ENCODE measurements at places on chromosomes 16 and 17.

GRCh38 chr17:81814748-81815645 is 11.0 kb downstream of the GCGR start:
- no peak for ATAC-seq

DNA sequence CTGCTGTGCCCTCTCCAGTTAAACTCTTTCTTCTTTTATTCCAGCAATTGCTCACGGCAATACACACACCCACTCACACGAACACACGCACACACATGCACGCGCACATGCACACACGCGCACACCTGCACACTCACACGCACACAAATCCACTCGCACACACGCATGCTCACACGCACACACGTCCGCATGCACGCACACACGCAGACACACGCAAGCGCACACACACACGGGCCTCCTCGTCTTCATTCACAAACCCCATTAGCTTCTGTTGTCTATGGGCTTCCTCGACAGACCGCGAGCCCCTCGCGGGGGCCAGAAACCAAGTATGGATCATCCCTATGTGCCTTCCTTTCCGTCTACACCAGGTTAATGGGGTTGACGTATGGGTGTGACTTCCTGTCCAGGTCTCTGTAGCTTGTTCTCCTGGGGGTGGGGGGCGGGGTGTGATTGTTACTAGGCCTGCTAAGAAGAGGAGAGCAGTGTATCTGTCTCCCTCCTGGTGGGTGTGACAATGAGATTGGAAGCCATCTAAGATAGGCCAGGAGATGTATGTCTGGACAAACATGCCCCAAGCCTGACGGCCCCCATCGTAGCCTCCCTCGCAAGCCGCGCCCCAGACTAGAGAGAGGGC is 670 bp upstream of the CTF1 start:
- ATAC-seq: no peak

DNA sequence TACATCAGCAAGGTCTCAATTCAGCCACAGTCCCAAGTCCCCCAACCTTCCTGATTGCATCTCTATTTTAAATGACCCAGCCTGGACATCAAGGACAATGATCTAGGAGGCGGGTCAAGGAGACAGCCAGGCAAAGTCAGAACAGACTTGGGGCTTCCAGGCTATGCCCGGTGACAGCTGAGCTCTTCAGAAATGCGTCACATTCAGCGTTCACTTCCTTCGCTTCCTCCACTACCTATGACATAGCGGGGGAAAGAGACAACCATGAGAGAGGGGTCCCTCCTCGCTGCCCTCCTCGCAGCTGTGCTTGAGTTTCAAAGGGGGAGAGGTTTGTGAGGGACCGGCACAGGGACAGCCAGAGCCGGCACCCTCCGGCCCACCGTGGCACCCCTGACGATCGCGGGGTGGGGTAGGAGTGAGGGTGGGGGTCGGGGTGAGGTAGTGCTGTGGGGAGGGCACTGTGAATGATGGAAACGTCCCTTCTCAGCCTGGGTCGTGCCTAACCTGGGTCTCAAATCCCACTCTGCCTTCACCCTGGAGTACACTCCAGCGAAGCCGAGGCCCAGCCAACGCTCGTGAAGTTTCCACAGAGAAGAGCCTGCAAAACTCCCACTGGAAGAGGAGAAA is 12.3 kb upstream of the LGALS3BP start:
- no peak for ATAC-seq

GRCh38 chr17:46730679-46731078 is 87.8 kb downstream of the WNT3 start:
- no peak for ATAC-seq

DNA sequence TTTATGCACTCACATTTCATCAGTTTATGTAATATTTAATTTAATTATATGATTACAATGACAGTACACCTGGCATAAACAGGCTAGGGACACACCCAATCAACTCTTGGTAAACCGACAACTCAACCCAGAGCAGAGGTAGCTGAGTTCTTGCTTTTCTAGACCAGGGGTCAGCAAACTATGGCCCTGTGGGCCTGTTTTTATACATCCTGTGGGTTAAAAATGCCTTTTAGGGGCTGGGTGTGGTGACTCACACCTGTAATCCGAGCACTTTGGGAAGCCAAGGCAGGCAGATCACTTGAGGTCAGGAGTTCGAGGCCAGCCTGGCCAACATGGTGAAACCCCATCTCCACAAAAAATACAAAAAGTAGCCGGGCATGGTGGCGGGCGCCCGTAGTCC is 99.2 kb upstream of the TMEM97 start:
- ATAC-seq: no peak

GRCh38 chr17:7922845-7923628 is 6.6 kb downstream of the KCNAB3 start:
- peak; percentile 82 for ATAC-seq

DNA sequence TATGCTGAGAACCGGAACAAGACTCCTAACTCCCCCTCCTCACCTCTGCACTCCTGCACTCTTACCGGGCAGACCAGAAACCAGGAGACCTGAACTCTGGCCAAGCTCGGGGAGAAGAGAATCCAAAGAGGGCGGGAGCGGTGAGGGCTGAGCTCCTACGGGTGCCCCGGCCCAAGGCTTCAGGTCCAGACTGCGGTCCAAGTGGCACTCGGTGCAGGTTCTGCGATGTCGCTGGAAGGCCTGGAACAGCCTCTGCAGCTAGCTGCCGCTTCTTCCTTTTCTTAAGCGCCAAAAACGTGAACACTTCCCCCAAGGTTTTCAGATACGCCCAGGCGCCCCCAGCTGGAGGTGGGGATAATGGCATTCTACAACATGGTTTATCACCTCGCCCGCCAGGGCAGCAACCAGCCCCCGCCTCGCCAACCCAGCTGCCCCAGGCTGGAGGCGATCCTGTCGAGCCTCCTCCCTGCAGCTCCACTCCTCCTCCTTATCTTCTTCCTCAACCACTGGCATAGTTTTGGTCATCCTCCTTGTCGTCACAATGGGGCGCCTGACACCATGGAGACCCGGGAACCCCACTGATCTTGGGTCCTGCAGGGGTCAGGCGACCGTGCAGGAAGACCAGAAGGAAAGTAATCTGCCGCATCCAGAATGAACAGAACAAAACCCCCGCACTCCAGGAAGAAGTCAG is 1735.9 kb downstream of the TP53TG3F start:
- no peak for ATAC-seq

DNA sequence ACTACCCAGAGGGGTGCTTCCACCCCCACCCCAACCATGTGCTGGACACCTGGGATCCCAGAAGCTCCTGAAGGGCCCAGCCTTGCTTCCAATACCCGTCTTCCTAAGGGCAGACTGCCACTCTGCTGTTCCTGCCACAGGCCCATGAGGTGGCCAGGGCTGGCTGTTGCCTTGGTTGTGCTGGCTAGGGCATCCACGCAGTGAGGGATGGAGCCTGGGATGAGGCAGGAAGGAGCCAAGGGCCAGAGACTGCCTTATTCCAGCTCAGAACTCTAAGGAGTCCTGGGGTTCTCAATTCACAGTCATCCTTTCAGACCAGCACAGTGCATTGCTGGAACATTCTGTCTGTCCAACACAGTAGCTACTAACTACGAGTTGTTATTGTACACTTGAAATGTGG is 37.8 kb downstream of the BCO1 start:
- no peak for ATAC-seq

DNA sequence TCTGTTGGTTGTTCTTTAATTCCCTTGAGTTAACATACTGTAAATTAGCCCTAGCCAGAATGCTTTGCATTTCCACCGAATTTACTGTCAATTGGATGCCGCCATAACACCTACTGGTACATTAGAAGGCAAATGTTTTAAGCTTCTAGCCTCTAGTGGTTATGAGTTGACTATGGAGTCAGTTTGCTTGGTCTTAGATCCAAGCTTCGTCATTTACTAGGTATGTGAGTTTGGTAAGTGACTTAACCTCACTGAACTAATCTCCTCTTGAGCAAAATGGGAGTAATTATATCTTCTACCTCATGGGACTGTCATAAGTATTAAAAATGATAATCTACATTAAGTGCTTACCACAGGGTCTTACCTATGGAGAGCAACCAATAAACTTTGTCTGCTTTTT is 20.4 kb upstream of the CDH11 start:
- ATAC-seq: no peak

DNA sequence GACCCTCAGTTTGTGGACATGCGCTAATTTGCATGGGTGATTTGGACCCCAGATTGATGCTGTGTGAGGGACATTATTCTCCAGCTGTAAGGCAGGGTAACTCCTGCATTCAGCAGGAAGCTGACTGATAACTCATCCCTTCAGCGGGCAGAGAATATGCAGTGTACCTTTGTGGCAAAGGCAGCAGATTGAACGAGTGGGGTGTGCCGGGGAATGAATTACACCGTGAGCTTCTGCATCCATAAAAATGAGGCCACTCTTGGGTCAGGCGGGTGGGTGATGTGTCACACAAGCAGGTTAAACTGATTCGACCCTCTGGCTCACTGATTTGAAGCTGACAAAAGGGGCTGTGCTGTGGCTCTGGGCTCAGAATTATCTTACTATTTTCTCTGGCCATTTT is 128.9 kb upstream of the PMFBP1 start:
- no peak for ATAC-seq

- no peak for ATAC-seq
Observed at GRCh38 chr17:28975646-28976045, 24.3 kb upstream of the PHF12 start.

DNA sequence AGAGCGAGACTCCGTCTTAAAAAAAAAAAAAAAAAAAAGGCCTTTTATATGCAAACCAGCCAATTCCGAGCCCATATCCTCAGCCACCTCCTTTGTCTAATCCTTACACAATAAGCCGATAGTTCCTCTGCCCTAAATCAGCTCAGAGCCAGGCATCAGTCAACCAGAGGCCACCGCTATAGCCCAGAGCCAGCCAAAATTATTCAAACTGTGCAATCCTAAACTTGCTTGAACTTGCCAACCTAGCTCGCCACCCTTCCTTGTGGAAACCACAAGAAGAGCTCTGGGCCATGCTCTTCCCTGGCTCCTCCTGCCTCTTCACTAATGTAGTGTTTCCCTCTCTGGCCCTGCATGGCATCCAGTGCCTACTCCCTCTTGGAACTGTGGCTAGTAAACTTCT is 17.7 kb downstream of the ITGAL start:
- no peak for ATAC-seq

- ATAC-seq: no peak
Observed at GRCh38 chr17:37674511-37674910, 31.3 kb upstream of the DDX52 start.

DNA sequence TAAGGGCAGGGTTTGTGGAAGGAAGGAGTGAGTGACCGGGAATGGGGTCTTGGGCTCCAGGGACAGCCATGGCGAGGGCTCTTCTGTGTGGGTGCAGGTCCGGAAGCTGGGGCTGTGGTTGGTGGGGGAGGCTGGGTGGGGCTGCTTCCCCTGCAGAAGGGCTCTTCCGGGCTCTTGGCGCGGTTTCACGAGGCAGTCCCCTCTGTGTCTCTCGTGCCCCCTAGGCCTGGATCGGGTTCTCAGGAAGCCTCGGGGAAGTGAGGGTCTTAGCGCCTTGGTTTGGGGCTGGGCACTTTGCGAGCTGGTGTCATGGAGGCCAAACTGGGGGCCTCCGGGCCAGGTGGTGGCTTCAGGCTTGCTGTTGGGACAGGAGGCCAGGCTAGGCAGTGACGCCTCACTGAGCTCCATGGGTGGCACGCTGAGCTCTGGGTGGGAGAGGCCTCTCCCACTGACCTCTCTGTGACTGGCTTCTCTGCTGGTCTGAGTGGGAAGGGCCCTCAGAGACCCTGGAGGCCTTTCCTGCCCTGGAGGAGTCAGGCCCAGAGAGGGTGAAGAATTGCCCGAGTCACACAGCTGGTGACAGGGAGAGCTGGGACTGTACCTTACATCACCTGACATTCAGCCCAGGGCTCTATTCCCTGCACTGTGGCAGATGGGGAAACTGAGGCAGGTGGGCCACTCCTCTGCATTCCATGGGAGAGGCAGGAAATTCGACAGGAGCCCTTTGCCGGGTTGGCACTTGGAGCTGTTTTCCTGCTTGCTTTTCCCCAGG is 8.2 kb downstream of the ADCY7 start:
- peak; percentile 76 for ATAC-seq

DNA sequence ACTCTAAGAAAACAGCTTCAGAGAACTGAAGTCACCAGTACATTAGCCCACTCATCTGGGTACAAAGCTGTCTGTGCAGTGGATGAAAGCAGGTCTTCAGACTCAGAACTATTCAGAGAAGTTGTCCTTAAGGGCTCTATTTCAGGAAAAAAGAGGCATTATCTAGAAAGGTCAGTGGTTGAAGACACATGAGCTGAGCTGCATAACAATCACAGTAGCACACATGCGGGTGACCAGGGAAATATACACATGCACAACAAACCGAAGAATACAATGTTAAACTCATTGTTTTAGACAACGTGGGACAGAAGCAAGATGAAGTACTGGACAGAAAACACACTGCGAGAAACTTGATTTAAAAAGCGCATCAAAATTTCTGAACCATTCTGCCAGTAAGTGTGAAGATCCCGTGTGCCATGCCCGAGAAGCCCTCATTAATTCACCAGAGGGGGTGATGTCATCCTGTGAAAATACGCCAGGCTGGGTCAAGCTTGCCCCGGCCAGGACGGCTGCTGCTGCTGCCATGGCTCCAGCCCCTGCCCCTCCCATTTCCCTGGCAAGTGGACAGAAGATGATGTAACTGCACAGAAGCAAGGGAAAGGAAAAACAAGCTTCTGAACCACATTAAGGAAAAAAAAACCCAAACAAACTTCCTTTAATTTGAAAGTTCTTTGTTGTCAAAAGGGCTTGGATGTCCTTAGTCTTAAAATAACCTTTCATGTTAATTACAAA is 10.1 kb downstream of the DYNC1LI2 start:
- ATAC-seq: no peak

GRCh38 chr17:40063187-40063771 is 514 bp downstream of the THRA start:
- peak; percentile 58 for ATAC-seq

DNA sequence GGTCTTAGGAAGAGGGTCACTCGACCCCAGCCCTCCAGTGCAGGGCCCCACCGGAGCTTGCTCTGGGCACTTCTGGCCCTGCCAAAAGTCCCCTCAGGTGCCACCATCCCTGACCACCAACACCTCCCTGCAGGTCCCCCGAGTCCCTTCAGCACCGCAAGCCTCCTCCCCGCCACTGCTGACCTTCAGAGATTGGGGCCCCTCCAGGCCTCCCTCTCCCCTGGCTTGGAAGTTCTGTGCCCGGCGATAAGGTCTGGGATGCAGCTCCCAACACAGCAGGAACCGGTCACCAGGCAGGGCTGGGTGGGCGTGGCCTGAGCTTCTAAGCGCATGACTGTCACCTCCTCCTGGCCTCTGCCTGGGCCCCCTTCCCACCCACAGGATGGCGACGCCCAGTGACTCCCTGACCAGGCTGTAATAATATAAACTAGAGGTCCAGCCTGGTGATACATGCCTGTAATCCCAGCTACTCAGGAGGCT is 11.2 kb downstream of the PIEZO1 start:
- no peak for ATAC-seq

DNA sequence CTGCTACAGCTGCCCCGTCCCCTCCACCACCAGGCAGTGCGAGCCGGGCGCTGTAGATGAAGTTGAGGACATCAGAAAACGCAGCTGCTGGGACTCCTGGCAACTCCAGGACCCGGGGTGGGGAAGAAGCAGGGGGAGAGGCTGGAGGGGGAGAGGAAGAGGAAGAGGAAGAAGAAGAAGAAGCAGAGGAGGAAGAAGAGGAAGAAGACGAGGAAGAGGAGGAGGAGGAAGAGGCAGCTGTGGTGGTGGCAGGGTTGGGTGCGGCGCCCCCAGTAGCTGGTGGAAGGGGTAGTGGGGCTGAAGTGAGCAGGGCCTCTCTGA is 13.2 kb downstream of the ZBTB4 start:
- ATAC-seq: no peak
